ENCODE measurements at places on chromosomes 4 and X.
A peak's percentile ranks its signal among the peaks of the same experiment; 100 is the strongest.

DNA sequence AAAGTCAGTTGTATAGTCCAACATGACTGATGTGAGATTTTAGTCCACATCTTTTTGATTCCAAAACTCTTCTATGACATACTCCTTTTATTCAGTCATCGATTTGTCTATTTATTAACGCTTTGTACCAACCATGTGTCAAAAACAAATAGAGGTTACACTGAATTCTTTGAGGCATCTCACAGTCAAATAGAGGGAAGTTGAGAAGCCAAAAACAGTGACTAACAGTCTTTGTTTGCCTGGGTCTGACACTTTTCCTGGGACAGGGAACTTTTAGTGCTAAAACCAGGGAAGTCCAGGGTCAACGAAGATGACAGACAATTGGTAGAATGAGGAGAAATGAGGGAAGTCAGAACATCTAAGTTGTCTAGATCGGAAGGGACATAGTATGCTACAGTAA lies 169.9 kb upstream of the HS3ST1 start:
- no peak for DNase-seq

DNA sequence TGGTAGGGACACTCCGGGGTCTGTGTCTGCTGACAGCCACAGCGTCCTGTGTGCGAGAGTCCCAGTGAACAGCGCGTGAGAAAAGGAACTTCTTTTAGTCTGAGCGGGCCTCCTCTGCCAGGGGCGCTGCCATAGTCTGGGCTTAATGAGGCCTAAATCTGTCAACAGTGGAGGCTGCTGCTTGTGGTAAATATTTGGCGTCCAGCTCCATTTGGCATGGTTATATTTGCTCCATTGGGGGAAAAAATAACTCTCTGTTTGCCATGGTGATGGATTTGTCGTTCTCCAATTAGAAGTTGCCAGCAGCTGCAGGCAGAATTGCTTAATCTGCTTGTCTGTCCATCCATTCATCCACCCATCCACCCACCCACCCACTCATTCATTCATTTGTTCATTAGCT lies 71.4 kb upstream of the PSAPL1 start:
- no peak for DNase-seq

DNA sequence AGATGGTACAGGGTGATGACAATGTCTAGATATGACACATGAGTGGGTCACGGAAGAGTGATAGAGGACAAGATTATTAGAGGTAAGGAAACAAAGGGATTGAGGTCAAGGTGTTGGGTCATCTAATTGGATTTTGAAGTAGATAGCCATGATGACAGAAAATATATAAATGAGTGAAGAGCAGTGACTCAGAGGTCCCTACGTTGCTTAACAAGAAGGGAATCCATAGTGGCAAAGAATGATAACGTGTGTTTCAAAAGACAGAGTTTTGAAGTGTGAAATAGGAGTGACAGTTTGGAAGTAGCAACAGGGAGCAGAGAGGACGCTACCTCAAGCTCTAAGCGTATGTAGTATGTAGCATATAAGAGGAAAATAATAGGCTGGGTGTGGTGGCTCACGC lies 22.2 kb upstream of the CAMK2D start:
- no peak for DNase-seq

- DNase-seq, result peak; percentile 67
Measured at GRCh38 chr4:48963042-48963679, 22.9 kb upstream of the CWH43 start.

- no peak for DNase-seq
Measured at GRCh38 chr4:123408471-123409084, 12.0 kb downstream of the SPRY1 start.

- DNase-seq, result no peak
Measured at GRCh38 chr4:131411393-131411792, 1737.7 kb upstream of the PCDH10 start.

DNA sequence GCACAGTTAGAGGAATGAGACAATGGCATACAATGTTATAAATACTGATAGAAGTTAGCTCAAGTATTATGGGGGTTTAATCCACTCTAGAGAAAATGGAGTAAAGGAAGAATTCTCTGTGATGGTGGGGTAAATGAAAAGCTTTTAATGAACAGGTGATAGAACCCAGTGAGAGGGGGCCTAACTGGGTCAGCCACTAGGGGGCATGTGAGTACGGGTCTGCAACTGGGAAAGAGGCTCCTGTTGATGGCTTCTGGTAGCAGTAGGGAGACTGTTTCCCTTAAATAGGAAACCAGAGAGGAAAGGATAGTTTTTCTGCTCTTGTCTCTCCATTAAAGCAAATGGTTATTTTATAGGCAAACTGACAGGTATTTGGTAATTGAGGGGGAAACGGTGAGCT lies 132.8 kb upstream of the GPR101 start:
- no peak for DNase-seq

DNA sequence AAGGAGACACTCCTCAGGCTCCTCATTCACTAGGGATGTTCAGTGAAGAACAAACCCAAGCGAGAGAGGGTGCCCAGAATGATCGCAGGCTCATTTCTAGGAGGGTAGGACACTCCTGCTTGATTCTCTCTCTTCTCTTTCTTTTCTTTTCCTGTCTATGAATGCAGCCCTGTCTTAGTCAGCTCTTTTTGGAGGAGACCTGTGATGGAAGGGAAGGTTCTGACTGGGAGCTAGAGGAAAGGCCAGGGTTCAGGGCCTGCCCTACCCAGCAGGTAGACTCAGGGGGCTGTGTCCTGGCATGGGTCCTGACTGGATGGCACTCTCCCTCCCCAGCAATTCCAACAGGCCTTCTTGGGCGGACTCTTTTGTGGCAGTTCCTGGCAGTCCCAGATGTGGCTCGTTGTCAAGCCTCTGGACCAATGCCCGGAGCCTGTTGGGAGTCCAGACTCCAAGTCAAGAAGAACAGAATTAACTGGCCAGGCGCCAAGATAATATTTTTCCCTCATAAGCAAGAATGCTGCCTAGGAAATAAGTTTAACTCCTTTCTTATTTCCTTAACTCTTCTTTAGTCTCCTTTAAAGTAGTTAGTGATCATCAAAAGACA lies 139.4 kb upstream of the SCML1 start:
- no peak for DNase-seq

DNA sequence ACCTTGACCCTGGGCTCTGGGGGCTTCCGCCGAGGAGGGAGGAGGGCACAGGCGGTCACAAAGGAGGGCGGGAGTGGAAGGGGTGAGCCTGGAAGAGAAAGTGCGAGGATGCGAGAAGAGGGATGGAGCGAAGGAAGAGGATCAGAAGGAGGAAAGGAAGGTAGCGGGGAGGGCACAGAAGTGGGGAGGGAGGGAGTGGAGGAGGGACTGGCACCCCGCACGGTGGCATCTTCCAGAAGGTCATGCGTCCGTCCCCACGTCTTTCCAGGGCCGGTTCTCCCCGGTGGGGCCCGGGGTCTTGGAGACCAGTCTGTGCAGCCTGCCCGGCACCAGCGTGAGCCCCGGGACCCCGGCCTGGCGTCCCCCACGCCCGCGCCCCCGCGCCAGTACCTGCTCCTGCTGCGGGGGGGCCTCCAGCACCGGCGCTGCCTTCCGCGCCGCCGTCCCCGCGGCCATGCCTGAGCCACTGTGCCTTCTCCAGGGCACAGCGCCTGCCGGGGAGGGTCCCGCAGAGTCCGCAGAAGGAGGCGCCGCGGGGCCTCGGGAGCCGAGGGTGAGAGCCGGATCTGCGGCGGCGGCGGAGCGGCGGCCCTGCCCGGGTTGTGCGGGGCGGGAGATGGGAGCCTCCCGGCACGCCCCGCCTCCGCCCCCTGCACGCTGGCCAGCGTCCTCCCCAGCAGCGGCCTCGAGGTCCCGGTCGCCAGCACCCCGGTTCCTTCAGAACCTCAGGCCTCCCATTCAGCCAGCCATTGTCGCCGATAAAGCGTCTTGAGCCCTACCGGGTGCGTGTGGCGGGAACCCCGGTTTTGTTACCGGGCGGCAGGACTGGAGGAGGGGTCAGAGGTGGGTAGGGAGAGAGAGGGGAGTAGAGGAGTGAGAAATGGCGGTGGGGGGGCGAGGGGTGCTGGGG lies at the start of gene RNF175:
Gene RNF175, minus strand, starts transcription at position 618 of the 910 bp plus-strand sequence. Its CDS starts 162 bp downstream, at position 456.
- no peak for DNase-seq

GRCh38 chrX:140151316-140151715 lies 186.0 kb upstream of the CXorf66 start:
- no peak for DNase-seq

DNA sequence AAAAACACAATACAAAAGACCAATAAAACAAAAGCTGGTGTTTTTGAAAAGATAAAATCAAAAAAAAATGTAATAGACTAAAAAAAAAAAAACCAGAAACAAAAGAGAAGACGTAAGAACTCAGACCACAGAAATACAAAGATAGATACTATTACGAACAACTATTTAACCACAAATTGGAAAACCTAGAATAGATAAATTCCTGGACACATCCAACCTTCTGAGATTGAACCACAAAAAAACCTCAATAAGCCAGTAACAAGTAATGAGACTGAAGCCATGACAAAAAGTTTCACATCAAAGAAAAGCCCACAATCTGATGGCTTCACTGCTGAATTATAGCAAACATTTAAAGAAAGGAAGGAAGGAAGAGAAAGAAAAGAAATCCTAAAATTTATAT lies 16.2 kb downstream of the RCHY1 start:
- DNase-seq, result no peak

GRCh38 chr4:77047037-77047436 lies 28.8 kb downstream of the CCNI start:
- DNase-seq, result no peak

DNA sequence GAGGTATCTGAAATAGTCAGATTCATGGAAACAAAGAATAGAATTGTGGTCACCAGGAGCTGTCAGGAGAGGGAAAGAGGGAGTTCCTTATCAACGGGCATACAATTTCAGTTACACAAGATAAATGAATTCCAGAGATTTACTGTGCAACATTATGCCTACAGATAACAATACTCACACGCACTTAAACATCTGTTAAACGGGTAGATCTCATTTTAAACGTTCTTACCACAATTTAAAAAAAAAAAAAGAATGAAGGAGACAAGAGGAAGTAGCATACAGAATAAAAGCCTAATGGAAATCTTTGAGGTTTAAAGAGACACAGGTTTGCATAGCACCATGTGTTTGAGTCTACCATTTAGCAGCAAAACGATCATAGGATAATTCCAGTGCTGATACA lies 298.0 kb downstream of the DKK2 start:
- DNase-seq, result no peak

DNA sequence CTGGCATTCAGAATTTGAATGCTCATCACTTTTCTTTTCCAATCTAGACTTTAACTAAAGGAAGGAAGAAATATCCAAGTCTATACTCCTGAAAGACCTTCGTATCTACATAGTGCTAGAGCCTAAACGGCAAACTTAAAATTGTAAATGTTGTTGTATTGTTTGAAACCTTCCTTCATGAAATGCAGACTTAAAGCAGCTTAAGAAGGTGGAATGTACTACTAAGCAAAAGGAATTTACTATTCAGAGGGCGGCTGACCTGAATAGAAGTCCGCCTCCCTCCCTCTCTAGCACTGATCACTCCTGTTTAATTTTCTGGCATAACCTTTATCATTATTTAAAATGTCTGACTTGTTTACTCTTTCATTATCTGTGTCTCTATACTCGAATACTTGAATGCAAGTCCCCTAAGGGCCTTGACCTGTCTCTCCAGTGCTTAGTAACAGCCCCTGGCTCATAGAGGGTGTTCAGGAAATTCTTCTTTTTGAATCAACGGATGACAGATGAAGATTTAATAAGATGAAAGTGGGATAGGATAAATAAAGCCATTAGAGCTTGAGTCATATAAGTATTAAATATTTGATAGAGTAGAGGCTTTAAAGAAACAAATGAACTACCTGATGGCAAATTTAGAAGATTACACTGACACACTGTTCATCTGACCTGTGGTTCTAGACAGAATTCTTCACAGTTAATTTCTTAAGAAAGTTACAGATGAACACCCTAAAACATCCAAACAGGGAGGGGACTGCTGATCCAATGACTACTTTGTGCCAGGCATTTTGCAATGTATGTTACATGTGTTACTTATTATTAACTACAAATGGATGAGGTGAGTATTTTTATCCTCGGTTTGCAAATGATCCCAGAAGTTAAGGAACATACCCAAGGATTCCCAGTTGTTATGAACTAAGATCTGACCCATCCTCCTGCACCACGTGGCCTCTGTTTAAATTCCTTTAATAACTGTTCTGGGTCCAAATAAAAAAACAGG lies 20.2 kb upstream of the RBPJ start:
- DNase-seq, result no peak

GRCh38 chr4:25068386-25068785 lies 37.6 kb upstream of the LGI2 start:
- DNase-seq, result no peak

- no peak for DNase-seq
Measured at GRCh38 chr4:141009931-141010330, 123.3 kb downstream of the RNF150 start.

DNA sequence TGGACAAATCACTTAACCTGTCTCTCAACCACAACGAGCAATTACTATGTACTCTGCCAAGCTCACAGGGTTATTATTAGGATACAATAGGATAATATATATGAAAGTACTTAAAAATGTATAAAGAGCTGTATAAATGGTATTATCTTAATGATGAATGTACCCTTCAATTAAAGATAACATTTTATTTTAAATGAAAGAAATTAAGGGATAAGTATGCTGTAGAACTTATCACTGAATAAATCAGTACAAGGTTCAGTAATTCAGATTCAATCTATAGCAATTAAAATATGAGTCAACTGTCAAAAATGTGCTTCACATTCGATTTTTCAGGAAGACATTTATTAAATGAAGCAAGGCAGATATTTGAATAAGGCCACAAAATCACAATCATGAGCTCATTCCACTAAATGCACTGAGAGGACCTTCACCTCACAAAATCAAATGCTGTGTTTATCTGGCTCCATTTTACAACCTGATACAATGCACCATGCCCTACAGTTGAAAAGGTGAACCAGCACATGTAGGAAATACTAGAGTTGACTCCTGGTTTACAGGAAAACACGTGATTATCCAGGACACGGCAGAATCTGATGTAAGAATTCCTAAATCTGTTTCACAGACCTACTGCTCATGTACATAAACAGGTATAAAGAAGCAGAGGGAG lies 4.4 kb downstream of the LRCH2 start:
- no peak for DNase-seq

DNA sequence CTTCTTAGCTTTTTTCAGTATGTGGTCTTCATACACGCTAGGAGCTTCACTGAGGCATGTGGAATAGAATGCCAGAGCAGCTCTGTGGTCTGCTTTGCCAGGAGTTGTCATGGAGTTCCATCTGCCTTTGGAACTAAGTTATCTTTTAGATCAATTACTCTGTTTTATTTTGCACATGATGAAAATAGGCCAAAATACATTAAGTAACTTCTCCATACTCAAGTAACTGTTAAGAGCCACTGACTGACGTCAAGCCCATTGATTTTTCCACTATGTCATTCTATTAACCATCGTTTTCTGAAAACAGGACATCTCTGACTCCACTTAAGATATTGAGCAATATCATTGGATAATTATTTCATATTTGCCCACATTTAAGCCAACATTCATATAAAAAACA lies 415.1 kb upstream of the MAD2L1 start:
- DNase-seq, result no peak

Data from activated CD4-positive, CD25-positive, alpha-beta regulatory T cell treated with anti-CD3 and anti-CD28 coated beads, Interleukin-2, amount 50 U/mL, for 72 hours (primary cell).